ENCODE measurements at places on chromosomes 1 and 21.
A peak's percentile ranks its signal among the peaks of the same experiment; 100 is the strongest.

- ATAC-seq: no peak
These were observed 141.4 kb downstream of the SYF2 start for GRCh38 chr1:25090707-25091422.

- no peak for ATAC-seq
These were observed 57.3 kb upstream of the MAGI3 start for GRCh38 chr1:113333056-113333455.

DNA sequence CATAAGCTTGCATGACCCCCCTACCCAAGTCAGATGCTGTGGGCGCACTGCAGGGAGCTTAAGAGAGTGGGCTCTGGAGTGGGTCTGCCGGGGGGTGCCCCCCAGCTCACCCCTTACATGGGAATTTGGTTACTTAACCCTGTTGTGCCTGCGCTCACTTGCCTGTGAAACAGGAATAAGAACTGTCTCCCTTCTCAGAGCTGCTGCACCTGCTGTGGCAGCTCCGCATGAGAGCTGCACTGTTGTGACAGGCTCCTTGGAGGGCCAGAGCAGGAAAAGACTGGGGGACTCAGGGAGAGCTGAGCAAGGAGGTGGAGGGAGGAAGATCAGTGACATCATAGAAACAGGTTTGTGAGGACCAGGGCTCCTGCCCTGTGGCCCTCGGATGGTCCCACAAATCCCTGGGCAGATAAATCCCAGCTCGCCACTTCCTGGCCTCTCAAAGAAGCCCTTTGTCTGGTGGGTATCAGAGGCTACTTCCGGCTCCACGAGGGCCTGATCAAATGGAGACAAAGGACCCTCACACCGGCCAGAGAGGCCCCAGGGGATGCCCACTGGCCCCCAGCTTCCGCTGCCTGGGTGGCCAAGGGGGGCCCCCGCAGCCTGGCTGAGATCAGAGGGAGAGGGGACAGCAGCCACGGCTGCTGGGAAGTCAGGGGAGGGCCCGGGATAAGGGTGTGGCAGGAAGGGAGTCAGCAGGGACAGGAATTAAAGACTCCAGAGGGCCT lies 28.9 kb upstream of the LAPTM5 start:
- no peak for ATAC-seq

GRCh38 chr21:38249696-38250278 lies 7.0 kb upstream of the KCNJ15 start:
- no peak for ATAC-seq

DNA sequence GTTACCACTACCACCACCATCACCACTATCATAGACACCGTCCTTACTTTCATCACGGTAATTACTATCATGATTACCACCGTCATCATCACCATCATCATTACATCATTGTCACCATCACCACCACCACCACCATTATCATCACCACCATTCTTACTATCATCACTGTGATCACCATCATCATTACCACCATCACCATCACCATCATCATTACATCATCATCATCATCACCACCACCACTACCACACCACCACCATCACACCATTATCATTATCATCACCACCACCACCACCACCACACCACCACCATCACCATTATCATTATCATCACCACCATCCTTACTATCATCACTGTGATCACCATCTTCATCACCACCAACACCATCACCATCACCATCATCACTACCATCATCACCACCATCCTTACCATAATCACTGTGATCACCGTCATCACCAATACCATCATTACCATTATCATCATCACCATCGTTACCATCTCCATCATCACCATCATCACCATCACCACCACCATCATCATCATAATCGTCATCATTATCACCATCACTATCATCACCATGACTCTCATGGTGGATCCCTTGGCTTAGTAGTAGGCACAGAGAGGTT lies 244.4 kb upstream of the C1orf174 start:
- ATAC-seq: no peak

- no peak for ATAC-seq
These were observed 758 bp upstream of the HUNK start for GRCh38 chr21:31872072-31872451.

DNA sequence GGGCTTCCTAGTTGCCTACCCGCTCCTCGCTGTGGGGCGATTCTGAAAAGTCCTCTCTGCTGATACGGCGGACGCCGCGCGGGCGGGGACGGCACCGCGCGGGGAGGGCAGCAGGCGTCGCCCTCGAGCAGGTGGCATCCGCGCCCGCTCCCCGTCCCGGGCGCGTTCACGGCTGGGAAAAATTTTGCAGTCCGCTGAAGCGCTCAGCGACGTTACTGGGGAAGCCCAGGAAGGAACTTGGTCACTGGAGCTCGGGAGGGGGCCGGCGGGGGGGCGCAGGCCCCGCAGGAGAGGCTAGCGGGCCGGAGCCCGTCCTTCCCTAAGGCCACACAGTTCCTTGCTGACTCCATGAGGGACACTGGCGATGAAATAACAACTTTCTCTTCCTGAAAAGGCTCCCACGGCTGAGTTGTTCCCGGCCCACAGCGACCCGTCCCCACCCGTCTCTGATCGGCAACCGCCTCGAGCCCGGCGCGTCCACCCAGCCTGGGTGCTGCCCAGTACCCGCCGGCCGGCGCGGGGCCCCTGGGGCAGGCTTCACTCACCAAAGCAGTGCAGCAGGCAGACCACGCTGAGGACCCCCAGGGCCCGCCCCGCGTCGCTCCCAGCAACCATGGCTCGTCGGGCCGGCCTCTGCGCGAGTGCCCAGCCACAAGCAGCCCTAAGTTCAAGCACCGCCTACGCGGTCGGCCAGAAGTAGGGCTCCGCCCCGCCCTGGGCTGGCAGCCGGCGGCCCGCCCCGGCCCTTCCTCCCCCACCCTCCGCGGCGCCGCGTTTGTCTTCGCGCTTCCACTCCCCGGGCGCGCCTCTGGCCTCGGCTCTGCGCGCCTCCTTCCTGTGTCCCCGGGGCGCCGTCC lies at the start of gene CD58:
TSS of gene CD58 (minus strand) at position 669 of the 857 bp plus-strand sequence. CDS start at position 615, 54 bp downstream.
- peak; percentile 94 for ATAC-seq

DNA sequence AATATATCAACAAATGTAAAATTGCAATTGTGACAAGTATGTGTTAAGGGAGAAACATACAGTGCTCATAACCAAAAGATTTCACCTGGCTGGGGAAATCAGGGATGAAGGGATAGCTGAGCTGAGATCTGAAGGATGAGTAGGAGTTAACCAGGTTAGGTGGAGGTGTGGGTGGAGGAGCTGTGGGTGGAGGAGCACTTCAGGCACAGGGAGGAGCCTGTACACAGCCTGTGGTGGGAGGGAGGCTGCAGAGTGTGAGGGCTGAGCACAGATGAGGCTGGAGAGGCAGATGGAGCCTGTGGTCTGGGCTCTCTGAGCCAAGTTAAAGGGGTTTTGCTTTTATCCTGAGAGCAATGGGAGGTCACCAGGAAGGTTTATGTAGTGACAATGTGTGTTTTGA lies 111.9 kb downstream of the XCL2 start:
- no peak for ATAC-seq

- ATAC-seq: no peak
These were observed 740.6 kb downstream of the KCNT2 start for GRCh38 chr1:195867638-195868037.

DNA sequence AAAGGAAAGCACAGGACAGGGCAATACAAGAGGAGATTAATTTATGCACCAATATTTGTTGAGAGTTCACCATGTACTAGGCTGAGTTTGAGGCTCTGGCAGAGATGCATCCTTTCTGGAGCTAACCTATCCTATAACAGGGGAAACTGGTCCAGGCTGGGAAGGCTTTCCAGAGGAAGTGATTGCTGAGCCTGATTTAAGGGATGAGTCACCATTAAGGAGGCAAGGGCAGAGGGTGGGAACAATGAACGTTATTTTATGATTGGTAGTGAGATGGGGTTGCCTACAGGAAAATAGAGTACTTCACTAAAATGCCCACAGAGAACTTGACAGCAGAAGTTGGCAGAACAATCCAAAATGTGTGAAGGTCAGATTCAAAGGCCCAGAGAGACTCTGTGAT lies 141.4 kb downstream of the PLPP3 start:
- ATAC-seq: no peak

GRCh38 chr1:68571454-68572235 lies 74.8 kb upstream of the DEPDC1 start:
- no peak for ATAC-seq

GRCh38 chr1:53341961-53342707 lies 14.3 kb upstream of the LRP8 start:
- no peak for ATAC-seq

GRCh38 chr1:2787163-2787911 lies 14.2 kb downstream of the TTC34 start:
- ATAC-seq: no peak

DNA sequence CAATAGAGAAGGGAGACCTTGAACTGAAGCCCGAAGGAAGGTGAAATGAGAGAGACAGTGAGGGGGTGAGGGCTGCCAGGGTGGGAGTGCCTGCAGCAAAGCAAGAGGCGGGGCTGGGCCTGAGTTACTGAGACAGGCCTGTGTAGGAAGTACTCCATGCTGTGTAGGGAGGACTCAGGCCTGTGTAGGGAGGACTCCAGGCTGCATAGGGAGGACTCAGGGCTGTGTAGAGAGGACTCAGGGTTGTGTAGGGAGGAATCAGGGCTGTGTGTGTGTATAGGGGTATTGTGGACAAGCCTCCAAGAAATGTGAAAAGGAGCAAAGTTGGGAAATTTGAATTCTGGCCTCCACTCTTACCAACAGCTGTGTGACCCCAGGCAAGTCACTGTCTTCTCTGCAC lies 133.8 kb upstream of the CACNA1E start:
- no peak for ATAC-seq

DNA sequence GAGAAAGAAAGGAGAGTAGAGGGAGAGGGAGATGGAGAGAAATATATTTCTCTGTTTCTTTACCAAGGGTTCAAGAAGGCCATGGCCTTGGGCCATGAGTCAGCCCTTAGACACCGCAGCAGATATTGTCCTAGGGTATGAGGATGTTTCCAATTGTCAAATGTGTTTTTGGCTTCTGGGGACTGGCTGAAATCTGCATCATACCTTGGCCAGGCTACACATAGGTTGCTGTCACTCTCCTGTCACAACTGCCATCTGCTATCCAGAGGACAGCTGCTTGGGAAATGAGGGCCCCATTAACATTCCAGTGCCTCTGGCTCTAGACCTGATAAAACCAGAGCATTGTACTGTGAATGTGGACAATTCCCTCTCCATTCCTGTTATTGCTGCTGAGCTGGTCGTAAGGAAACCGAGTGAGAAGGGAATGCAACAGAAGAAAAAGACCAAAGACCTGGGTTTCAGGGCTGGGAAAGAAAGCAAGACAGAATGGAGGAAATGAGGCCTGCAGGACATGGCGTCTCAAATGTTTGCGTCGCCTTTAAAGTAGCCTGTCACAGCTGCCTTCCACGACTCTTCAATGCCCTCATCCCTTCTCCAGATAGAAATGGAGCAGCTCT lies 8.8 kb upstream of the PIGC start:
- no peak for ATAC-seq

DNA sequence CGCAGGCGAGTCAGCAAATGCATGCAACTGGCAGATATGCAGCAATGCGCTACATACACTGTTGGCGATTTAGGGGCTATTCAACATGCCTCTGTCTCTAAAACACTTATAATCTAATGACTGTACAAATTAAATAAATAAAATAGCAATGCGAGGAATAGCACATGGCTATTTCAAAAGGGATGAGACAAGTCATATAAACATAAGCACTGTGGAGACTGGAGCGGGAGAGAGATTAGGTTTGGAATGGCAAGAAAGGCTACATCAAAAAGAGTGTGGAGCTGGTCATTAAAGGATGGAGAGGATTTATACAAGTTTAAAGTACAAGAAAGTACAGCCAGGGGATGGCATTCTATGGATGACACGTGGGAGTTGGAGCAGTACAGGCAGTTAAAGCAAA lies 523.5 kb upstream of the CAMK1G start:
- no peak for ATAC-seq

DNA sequence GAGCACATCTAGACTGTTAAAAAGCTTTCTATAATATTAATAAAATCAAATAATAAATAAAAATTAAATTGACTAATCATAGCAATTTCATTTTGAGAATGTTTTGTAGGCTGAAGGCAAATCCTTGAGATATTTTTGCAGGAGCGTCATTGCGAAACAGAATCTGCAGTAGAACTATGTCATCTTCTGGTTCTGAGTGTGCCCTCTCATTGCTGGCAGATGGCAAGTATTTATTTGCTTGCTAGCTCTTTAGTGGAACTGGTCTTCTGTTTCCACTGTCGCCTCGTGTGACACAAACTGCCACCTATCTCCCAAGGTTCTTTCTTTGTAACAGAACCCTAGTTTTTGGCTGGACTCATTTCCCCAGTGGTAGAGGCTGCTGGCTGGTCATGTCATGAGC lies 19.0 kb upstream of the IRF2BP2 start:
- ATAC-seq: no peak

DNA sequence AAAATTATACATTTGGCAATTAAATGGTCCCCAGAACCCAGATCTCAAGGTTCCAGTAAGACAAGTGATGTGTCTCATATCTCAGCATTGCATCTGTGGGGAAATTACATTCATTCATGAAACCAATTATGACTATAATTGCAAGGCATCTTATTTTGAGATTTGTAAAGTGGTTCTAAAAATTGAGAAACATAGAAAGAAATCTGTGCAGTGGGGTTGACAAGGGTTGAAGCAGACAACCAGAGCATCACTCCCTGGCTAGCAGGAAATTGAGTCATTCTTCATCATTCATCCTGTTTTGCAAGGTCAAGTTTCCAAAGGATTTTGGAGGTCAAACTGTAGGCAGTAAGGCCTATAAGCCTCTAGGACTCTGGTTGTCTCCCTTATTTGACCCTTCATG lies 25.1 kb upstream of the MROH9 start:
- peak; percentile 53 for ATAC-seq

DNA sequence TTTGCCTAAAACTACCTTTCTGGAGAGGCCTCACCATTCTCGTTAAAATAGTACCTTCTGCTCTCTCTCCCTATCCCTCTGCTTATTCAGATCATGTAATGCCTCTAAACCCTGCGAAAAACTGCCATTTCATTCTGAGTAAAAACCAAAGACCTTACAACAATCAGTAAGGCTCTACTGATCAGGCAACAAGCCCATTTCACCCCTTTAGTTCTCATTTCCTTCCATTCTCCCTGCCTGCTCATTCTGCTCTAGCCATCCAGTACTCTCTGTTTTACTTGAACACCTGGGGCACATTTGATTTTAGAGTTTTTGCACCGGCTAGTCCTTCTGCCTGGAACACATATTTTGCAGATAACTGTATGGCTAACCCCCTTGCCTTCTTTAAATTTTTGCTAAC lies 187.8 kb downstream of the COQ8A start:
- no peak for ATAC-seq

GRCh38 chr1:245606157-245606725 lies 451.5 kb downstream of the KIF26B start:
- ATAC-seq: no peak

DNA sequence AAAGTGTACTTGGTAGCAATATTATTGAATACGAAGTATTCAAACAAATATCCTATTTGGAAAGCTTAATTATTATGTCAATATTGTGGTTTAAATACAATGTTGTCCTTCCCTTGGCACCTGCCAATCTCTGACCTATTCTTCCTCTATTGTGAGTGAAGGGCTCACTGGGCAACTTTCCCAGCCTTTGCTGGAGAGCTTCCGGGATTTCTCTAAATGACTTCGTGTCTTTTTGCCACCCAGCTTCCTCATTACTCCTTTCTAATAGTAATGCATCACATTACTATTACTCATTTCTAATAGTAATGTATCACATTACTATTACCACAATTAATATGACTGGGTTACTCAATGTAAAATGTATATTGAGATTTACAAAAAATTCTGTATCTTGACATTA lies 880.6 kb downstream of the BRINP3 start:
- ATAC-seq: no peak

- ATAC-seq: no peak
These were observed 273.7 kb downstream of the SRGAP2C start for GRCh38 chr1:121458291-121459048.
